ENCODE measurements at places on chromosomes 16 and 17.

DNA sequence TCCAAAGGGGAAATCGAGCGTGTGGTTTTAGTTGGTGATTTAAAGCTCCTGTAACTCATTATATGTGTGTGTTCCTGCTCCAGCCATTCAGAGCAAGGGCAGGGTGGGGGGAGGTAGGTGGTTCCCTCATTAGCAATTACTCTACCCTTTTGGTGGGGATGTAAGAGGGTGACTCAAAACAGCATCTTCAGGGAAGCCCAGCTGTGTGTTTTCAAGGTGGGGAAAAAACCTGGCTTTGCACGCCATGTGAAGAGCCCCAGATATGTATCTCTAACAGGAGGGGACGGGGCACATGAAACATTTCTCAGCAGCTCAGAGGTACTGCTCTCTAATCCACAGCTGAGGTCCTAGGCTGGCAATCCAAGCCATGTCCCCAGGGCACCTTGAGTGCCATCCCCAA lies 241.3 kb upstream of the ZFHX3 start:
- DNase-seq, result no peak

DNA sequence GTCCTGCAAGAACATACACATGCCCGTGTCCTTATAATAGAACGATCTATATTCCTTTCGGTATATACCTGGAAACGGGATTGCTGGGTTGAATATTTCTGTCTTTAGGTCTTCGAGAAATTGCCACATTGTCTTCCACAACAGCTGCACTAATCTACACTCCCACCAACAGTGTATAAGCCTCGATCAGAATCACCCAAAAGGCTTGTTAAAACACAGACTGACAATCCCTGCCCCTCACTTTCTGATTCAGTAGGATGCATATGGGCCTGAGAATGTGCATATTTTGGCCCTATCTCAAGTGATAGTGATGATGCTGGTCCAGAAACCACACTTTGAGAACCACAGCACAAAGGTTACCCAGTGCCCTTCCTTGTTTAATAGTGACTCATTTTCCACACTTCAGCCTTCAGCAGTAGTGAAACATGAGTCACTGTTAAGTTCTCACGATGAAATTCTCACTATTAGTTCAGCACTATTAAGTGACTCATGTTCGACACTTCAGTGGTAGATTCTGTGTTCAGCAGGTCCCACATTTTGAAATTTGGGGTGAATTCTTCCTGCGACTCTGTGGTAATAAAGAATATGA lies 215.6 kb downstream of the GRIN2A start:
- no peak for DNase-seq

- DNase-seq, result no peak
These were observed 563.9 kb downstream of the TMEM114 start for GRCh38 chr16:8026450-8026849.

DNA sequence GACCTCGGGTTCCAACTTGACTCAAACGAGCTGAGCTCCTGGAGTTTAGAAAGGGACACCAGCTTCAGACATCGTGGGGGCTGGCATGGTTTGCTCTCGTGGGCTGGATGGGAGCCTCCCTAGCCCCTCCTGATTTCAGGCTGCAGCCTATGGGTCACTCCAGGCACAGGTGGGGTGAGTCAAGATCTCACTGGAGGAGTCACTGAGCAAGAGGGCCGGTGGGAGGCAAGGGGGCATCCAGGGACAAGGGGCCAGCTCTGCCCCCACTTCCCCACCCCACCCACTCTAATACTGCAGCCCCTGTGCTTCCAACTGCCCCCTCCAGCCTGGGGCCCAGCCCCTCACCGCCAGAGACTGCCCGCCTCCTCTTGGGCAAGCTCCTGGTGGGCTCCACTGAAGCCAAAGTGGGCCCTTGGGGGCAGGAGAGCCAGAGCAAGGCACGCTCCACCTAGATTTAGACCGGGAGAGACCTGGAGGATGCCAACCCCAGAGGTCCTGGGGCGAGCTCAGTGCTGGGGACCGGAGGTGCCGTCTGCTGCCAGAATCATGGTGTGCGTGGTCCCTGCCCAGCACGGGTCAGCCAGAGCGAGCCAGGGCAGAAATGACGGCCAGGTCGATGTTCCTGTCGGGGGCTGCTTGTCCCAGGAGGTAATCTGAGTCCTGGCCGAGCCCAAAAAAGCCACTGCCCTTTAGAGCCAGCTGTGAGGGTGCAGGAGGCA lies 6.4 kb downstream of the SLC16A3 start:
- no peak for DNase-seq

DNA sequence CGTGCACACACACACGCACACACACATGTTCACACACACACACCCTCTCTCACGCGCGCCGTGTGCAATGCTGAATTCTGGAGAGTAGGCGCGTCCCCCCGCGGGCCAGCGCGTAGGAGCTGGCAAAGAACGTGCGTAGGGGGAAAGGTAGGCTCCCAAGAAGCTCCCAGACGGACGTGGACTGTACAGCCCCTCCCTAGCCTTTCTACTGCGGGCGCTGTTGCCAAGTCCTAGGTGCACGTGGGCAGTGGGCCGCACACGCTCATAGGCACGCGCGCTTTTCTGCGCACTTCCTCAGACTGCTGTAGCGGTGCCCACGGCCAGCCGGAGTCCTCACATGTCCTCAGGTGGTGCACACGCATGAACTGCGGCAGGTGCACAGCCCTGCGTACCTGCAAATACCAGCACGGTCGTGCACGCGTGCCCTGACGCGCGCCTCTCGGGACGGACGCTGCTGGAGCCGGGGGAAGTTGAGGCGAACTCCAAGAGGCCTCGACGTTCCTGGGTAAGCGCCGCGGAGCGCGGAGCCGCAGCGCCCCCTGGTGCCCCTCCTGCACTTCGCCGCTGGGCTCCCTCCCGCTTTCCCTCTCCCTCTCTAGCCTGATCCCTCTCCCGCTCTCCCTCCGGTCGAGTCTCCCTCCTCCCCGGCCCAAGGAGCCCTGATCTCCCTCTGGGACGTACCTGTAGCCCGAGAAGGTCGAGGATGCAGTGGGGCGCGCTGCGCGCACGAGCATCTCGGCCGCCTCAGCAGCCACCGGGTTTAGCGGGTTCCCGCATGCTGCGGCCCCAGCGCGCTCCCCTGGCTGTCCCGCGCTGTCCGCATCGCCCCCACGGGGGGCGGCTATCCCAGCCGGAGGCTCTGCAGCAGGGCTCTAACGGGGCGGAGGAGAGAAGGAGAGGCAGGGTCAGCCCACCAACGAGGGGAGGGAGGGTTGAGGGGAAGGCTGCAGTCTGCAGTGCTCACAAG lies 749 bp downstream of the GRIN2A start:
- DNase-seq, result peak; percentile 65
